ENCODE measurements at places on chromosomes 1 and 21. TPM values are rescaled to one million over a fixed set of nuclear protein-coding genes. Genes with fewer than 3 reads are reported as not detected.

The OR2T33 gene
- total RNA-seq = not detected

The C4BPA gene
- total RNA-seq = not detected

The POLR3C gene
- 24.8 TPM for total RNA-seq

The AADACL4 gene
- total RNA-seq = not detected

- no peak for DNase-seq
Observed at GRCh38 chr1:16119504-16119903, 36.4 kb downstream of the EPHA2 start.

GRCh38 chr1:115951560-115951959 is 24.8 kb upstream of the SLC22A15 start:
- no peak for DNase-seq

GRCh38 chr1:80457409-80457808 is 1343.3 kb upstream of the ADGRL2 start:
- no peak for DNase-seq

DNA sequence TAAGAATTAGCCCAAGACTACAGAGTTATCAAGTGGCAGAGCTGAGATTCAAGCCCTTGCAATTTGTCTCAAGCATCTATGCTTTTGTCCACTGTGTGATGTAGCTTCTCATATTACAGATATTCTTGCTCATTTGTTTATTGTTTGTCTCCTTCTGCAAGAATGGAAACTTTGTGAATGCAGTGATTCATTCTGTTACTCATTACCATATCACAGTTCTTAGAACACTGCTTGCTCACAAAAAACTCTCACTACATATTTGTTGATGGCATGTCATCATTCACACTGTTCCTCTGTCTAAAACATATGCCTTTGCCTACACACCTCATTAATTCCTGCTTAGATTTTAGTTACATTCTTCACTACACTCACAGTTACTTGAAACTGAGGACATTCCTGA is 1198.9 kb downstream of the PLA2G4A start:
- no peak for DNase-seq

- DNase-seq = no peak
Observed at GRCh38 chr1:78370779-78371482, 119.8 kb upstream of the PTGFR start.

- DNase-seq = peak; percentile 47
Observed at GRCh38 chr1:152052606-152053005, 15.8 kb upstream of the S100A11 start.

DNA sequence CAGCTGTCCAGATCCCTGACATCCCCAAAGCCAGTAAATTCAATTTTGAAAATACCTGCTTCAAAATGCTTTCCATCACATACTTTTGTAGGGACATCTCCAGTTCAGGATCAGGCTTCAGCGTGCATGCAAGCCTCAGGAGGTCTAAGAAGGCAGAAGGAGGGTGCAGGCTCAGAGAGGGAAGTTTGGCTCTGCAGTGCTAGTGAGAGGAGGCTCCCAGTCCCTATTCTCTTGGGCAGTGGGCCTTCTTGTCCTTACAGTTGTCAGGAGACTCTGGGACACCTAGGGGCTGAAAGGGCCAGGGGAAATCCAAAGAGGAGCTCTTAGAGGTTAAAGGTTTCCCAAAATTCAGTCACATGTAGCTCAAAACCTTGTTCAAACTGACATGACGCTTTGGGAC is 20.1 kb downstream of the ADCY10 start:
- no peak for DNase-seq

- DNase-seq = no peak
Observed at GRCh38 chr1:87045761-87046304, 131.4 kb downstream of the HS2ST1 start.

DNA sequence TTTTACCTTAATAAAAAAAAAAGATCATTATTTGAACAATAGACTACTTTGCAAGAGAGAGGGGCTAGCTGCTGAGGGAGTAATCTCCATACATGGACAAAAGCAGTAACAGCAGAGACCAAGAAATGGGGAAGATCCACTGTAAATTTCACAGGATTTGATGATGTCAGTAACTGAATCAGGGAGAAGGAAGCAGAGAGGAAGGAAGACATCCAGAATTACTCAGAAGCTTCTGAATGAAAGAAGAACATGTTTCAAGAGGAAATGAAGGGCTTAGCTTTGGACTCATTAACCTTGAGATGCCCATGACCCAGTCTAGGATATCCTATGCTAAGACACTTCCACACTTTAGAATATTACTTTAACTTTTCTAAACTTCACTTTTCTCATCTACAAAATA is 60.4 kb downstream of the SLC44A5 start:
- no peak for DNase-seq

DNA sequence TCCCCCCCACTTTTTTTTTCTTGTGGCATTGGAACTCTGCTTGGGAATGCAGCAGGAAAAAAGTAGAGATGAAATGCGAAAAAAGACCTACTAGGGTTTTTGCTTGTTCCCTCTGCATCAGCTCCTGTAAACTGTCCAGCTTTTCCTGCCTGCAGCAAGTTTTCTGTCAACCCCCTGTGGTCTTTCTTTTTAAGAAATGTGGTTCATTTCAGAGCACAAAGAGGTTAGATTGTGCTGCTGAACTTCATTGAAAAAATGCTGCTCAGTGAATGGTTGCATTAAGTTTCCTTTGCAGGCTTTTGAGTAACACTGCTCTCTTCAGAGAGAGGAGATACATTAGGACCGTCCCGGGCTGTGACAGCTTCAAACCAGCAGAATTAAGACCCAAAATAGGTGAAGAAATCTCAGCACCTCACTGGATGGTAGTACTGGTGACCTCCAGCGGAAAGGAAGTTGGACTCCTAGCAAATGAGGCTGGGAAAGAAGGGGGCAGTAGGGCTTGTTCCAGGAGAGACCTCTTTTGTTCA is 80.7 kb downstream of the NDUFS5 start:
- no peak for DNase-seq
